ENCODE measurements at places on chromosomes 4 and X.
A peak's percentile ranks its signal among the peaks of the same experiment; 100 is the strongest.

DNA sequence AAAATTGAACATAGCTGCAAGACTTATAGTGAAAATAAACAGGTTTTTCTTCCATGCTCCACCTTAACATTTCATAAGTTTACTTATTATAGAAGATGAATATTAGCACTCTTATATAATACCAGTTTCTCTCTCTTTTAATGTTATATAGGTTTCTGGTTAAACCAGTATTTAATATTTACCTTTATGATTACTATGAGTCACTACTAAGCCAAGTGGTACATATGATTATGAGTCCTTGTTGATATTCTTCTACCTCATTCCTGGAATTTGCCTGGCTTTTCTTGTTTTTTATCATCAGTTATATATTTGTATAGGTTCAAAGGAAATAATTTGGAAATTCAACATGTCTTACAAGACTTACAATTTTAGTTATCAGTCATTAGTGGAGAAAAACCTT lies 89.9 kb upstream of the MAOA start:
- DNase-seq: no peak

- DNase-seq: peak; percentile 11
Observed at GRCh38 chr4:139559687-139560086, 3.7 kb upstream of the SETD7 start.

DNA sequence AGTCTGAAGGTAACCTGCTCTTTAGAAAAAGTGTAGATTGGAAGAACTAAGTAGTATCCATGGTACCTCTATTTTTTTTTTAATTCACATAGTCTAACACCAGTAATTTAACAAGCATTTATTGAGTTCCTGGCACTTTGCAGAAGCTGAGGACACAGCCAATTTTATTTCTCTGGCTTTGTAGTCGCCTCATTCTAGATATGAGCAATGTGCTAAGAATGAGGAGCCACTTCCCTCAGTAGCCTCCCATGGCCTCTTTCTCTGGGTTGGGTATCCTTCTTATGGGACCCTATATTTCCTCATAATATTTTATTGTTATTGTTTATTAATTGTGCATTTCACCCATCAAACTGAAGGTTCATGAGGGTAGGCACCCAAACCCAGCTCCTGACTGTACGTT lies 67.6 kb downstream of the ENPEP start:
- no peak for DNase-seq

GRCh38 chrX:9681011-9681410 lies 84.6 kb downstream of the GPR143 start:
- DNase-seq: no peak

GRCh38 chr4:16663307-16663706 lies 235.1 kb downstream of the LDB2 start:
- DNase-seq: no peak

DNA sequence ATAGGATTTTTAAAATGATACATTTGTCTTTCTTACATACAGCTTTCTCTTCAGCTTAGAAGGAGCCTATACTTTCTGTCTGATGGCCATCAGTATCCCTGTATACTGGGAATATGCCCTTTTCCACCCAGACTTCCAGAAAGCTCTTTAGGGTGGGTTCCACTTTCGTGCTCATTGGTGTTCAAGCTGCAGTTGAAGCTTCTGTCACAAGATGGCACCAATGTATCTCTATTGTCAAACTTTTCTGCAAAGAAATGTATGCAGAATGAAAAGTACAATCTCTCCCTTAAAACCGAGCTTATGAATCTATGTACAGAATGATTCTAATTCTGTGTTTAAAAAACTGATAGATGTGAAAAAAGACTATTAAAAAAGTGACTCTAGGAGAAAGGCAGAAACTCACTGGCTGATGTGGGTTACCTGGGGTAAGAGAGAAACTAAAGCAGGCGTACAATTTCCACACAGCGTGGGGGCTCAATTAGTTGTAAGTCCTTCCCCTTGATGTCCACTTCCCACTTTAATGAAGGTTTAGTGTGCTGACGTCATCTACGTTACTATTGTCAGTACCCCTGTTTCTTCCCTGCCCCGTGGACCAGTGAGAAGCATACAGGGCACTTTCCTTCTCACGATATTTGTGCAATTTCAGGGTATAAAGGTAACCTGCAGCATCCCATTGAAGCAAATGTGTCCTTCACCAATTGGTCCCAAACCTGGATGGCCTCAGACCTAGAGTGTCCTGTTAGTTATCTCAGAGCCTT lies 57.3 kb upstream of the TCEAL2 start:
- DNase-seq: peak; percentile 15

DNA sequence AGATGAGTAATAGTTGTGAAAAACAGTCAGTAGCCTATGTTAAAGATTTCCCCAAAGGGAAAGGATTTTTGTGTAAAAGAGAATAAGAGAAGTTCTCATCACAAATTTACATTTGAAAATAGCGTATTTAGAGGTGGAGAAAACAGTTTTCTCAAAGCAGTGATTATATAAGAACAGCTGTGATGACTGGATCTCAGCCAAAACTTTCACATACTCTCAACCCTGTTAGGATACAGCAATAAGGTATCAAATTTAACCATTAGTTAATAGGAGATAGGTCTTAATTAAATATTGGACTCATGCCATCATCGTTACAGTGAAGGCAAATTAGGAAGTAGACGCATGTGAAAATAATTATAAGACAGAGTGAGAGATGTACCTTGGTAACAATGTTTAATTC lies 622.7 kb downstream of the PCDH18 start:
- no peak for DNase-seq

- no peak for DNase-seq
Observed at GRCh38 chr4:64360664-64361398, 48.4 kb downstream of the TECRL start.

DNA sequence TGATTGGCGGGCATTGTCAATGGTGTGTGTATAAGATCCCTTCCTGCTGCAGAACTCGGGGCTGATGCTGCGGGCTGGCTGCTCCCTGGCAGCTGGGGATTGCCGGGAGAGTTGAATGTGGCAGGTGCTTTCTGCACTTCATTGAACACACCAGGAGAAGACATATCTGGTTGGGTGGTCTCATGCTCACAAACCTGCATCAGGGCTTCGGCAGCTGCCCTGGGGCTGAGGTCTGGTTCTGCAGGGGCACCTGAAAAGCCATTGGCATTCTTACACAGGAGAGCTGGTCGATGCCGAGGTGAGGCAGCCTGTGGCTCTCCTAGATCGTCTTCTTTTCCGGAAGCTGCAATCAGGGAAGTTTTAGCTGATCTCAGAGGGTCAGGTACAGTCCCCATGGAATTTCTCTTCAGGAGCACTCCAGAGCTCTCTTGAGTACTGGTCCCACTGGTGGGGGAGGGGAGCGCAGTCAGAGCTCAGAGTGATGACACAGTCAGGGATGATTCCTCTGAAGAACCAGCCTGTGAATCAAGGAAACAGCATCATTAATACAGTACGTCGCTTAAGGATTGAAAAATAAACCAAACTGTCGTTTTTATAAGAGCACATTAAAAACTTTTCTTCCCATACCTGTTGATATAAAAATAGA lies 57.8 kb downstream of the GPRIN3 start:
- no peak for DNase-seq

DNA sequence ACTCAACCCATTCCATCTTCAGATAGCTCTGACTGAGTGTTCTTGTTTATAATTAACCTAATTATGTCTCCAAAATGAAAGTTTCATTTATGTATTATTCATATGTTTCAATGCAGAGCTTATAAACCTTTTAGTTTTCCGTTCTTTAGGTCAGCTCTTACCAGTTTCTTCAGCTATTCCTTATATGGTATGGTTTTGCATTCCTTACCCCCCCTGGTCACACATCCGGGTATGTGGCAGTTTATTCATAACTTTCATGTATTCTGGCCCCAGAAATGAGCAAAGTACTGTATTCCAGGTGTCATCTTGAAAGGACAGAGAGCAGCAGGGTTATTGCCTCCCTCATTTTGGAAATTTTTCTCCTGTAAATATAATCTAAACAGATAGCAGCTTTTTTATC lies 16.8 kb upstream of the IGSF1 start:
- no peak for DNase-seq

GRCh38 chrX:76184891-76185290 lies 12.0 kb downstream of the PBDC1 start:
- DNase-seq: no peak

- DNase-seq: no peak
Observed at GRCh38 chrX:133880032-133880443, 105.4 kb downstream of the GPC3 start.

GRCh38 chr4:145938618-145939440 lies at the start of gene ZNF827:
Gene ZNF827, minus strand, starts transcription at chr4:145938823. Its CDS starts 416 bp downstream, at chr4:145938407.
- peak; percentile 82 for DNase-seq

DNA sequence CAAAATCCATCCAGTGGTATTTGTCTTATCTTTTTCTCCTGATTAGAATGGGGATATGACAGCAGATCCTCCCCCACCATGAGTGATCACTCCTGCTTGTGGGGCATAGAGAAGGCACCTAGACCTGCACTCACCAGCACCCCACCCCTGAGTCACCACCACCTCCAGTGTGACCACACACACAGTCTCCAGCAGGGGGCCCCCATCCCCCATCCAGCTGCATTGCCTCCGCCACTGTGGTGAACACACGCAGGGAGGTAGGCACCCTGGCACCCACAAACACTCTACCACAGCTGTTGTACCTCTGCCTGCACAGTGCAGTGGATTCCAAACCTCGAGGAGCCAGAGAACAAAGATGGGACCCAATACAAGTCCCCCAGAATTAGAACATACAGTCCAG lies 9.0 kb upstream of the MAGEA8 start:
- peak; percentile 50 for DNase-seq

DNA sequence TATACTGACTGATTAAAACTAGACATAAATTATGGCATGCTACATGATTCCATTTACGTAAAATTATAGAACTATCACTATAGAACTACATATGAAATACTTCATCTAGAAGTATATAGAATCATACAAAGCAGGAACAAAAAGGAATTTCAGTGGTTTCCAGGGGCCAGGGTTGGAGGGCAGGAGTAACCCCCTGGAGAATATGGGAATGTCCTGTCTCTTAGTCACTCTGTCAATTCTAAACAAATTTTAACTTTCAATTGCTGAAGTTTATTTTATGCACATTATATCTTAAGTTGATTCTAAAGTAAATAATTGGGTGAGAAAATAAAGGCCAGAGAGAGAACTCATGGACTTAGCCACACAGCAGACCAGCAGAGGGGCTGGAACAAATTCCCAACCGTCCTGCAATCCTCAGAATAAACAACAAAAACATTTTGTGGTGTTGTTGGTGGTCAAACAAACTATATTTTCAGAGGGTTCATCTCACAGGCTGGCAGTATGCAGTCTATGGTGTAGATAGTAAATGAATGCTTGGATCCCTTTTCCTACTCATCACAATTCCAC lies 476.9 kb upstream of the SLIT2 start:
- DNase-seq: no peak

- no peak for DNase-seq
Observed at GRCh38 chr4:32909053-32909452, 2188.9 kb downstream of the PCDH7 start.

DNA sequence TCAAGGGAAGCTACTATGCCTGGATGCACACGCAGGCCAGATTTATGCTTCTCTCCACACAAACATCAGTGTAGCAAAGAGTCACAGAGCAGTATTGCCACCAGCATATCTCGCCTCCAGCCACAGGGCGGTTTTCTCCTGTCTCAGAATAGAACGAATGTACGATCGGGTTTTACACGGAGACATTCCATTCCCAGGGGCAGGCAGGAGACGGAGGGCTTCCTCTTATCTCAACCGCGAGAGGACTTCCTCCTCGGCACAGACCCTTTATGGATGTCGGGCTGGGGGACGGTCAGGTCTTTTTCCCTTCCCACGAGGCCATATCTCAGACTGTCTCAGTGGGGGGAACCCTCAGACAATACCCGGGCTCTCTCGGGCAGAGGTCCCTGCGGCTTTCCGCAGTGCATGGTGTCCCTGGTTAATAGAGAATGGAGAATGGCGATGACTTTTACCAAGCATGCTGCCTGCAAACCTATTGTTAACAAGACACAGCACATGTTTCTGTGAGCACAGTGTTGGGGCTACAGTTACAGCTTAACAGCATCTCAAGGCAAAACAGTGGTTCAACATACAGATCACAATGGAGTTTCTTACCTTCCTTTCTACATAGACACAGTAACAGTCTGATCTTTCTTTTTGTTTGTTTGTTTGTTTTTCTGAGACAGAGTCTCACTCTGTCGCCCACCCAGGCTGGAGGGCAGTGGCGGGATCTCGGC lies 24.1 kb downstream of the CSF2RA start:
- no peak for DNase-seq

DNA sequence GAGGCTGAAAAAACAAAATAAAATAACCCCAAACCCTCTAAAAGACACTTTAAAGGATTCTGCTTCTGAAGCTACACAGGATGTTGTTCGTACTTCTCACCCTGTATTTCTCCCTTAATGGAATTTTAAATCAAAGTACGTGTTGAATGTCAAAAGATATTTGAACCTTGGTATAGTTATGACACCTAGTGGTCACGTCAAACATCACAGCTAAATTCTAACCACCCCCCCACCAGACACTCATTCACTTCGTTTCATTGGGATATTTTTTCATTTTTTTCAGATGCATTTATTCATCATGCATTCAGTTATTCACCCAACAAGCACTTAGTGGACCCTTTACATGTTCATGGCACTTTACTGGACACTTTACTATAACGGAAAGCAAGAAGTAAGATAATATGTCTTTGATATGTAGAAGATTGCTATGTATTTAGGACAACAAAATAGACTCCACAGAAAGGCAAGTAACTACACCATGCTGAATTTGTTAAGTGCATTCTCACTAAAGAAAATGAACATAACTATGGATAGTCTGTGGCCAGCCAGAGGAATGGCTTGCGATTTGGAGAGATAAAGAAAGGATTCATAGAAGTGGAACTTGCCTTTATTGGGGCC lies 62.5 kb upstream of the GPR174 start:
- DNase-seq: peak; percentile 29

DNA sequence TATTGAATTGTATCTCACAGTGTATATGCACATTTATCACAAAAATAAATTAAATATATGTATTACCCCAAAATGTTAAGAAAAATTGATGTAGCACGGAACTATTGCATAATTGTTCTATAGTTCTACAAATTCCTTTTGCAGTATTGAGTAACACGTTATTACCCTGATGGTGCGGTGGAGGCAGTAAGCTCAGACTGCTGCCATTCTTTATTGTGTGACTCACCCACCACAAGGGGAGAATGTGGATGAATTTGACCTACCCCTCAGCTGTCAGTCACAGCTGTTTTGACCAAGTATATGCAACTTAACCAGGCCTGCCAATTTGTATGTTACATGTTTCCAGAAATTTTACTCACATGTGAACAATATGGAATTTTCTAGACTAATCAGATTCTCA lies 506.6 kb downstream of the SH3BGRL start:
- DNase-seq: no peak

- no peak for DNase-seq
Observed at GRCh38 chr4:151318307-151319006, 6.9 kb downstream of the SH3D19 start.

DNA sequence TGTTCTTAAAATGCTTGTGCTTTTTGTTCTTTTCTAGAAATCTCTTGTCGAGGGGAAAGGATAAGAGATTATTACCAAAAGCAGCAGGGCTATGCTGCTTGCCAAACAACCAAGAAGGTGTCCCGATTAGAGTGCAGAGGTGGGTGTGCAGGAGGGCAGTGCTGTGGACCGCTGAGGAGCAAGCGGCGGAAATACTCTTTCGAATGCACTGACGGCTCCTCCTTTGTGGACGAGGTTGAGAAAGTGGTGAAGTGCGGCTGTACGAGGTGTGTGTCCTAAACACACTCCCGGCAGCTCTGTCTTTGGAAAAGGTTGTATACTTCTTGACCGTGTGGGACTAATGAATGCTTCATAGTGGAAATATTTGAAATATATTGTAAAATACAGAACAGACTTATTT lies 81.5 kb upstream of the PACRGL start:
- DNase-seq: no peak

GRCh38 chr4:152735396-152735859 lies 44.1 kb downstream of the TIGD4 start:
- DNase-seq: peak; percentile 37

GRCh38 chr4:109079731-109080130 lies 222.7 kb downstream of the COL25A1 start:
- DNase-seq: no peak

All from CD4-positive, alpha-beta T cell treated with Interleukin-1 beta for 1 hour (primary cell).